ENCODE measurements at places on chromosomes 12 and 14. TPM values are rescaled to one million over a fixed set of nuclear protein-coding genes. Genes with fewer than 3 reads are reported as not detected.

DNA sequence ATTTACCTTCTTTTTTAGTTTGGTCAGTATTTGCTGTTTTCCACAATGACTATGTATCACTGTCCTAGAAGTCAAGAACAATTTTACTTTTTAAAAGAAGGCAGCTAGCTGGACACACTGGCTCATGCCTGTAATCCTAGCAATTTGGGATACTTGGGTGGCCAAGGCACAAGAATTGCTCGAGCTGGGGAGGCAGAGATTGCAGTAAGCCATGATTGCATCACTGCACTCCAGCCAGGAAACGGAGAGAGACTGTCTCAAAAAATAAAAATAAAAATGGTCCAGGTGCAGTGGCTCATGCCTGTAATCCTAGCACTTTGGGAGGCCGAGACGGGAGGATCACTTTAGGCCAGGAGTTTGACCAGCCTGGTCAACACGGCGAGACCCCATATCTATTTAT lies 28.3 kb downstream of the MDM1 start:
- no peak for DNase-seq

DNA sequence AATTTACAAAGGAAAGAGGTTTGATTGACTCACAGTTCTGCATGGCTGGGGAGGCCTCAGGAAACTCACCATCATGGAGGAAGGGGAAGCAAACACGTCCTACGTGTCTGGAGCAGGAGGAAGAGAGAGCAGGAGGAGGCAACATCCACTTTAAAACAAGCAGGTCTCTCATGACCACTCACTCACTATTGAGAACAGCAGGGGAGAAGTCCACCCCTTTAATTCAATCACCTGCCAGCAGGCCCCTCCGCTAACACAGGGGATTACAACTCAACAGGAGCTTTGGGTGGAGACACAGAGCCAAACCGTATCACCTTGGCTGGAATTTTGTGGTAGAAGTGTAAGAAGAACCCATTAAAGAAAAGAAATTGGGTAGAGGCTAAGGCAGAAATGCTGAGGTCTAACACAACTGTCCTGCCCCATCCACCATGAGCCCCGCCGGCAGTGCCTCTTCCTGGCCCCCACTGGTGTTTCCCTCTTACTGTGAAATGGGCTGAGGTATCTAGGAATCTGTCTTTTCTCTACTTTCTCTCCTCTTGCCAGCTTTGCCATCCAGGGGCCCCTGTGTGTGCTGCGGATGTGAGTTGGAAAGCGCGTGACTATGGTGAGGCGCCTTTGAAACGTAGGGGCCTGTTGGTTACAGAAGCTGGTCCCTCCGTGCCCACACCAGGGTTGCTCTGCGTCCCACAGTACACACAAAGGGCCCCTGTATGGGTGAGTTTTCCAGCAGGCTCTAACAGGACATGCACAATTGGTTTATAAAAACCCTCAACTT lies 108.0 kb upstream of the TMEM132D start:
- no peak for DNase-seq

- no peak for DNase-seq
Observed at GRCh38 chr12:9147461-9147860, 31.7 kb upstream of the A2M start.

The ANAPC7 gene
- 40.0 TPM for total RNA-seq

The CRIP2 gene
- 120 TPM for total RNA-seq

DNA sequence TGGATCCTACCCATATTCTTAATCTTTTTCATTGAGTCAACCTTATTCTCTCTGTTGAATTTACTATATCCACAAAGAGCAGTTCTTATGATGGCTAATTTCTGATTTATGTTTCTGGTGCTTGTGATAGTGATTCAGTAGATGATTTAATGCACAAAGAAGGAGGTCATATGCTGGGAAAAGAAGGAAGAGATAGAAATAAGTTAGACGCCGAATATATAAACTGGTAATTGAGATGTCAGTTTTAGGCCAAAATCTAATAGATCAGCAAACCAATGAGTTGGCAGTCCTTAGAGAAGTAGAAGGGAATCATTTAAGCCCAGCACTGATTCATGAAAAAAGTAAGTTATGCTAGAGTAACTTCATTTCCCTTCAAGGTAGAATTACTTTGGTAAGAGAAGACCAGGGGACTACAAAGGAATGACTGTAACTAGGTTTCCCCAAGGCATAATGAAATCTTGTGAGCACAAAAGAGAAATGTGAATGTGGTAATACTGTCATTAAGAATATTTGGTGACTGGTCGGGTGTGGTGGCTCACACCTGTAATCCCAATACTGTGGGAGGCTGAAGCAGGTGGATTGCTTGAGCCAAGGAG lies 132.4 kb downstream of the TGFB3 start:
- no peak for DNase-seq

DNA sequence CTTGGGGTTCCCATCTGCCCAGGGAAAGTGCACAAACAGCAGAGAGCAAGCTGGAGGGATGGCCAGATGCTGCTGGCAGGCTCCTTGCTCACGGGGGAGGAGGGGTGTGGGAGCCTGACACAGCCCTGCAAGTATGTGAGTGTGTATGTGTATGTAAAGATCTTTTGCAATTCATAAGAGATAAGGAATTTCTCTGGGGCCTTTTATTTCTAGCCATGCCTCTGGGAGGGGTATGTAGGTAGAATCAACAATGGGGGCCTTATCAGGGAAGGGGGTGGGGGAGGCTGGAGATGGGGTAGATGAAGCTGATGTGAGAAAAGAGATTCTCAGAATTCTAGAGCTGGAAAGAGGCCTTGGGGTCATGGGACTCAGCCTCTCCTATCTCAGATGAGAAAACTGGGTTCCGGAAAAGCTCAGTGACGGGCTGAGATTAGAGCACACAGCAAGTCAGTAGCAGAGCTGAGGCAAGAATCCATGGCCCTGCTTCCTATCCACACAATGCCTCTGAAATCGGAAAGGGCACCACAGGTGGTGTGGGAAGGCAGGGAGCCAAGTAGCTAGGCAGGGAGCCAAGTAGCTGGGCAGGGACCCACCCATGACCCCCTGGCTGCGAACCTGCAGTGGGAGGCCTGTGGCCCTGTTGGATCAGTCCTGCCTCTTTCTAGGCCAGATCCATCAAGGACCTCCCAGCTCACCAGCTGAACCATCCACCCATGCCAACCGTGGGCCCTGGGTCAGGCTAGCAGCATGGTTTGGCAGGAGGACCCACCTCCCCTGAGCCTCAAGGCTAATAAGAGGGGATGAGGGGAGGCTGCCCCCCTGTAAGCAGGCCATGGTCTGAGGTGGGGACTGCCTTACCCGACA lies 54.7 kb downstream of the PLEKHG3 start:
- peak; percentile 68 for DNase-seq

GRCh38 chr12:90268574-90268973 lies 559.9 kb upstream of the ATP2B1 start:
- DNase-seq, result no peak

- no peak for DNase-seq
Observed at GRCh38 chr12:118830296-118830695, 151.0 kb upstream of the SRRM4 start.

DNA sequence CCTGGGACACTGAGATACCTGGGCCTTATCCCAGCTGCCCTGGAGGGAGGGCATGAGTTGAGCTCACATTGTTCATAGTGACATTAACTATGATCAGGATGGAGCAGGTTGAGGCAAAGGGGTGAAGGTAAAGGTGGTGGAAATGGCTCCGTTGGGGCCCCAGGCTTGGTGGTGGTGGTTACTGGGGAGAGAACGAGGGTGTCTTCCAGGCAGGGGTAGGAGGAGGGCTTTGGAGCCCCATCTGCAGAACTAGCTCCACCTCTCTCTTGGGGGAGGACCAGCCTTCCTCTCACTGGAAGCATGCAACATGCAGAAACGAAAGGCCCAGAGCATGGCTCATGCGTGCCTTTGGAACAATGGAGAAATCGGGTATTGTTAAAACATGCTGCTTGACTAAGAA lies 217.0 kb downstream of the SLC41A2 start:
- no peak for DNase-seq

DNA sequence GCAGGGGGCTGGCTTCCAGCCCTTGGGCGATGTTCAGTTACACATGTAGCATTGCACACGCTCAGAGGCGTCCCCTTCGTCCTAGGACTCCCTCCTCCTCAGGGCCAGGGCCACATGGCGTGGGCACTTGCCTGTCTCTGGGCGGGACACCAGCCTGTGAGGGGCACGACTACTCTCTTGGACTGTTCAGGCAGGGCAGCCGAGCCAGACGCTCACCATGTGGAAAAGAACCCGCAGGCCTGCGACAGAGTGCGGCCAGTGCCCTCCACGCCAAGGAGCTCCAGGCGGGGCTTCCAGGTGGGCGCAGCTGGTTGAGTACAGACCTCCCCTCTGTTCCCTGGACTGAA lies 20.9 kb downstream of the MTA1 start:
- DNase-seq, result no peak

GRCh38 chr12:106855221-106855758 lies 80.8 kb downstream of the RIC8B start:
- DNase-seq, result no peak

The NELL2 gene
- total RNA-seq, result 1.1 TPM

- no peak for DNase-seq
Observed at GRCh38 chr12:111450676-111451075, 45.0 kb downstream of the SH2B3 start.

GRCh38 chr14:57611555-57612075 lies 118.0 kb upstream of the CCDC198 start:
- no peak for DNase-seq

The CTDSP2 gene
- 44.0 TPM for total RNA-seq

The PYGL gene
- 48.3 TPM for total RNA-seq

The TAS2R31 gene
- total RNA-seq, result 1.1 TPM

- no peak for DNase-seq
Observed at GRCh38 chr12:107605293-107605692, 80.3 kb upstream of the PWP1 start.

- no peak for DNase-seq
Observed at GRCh38 chr12:133010657-133011297, 24.6 kb downstream of the ZNF26 start.

DNA sequence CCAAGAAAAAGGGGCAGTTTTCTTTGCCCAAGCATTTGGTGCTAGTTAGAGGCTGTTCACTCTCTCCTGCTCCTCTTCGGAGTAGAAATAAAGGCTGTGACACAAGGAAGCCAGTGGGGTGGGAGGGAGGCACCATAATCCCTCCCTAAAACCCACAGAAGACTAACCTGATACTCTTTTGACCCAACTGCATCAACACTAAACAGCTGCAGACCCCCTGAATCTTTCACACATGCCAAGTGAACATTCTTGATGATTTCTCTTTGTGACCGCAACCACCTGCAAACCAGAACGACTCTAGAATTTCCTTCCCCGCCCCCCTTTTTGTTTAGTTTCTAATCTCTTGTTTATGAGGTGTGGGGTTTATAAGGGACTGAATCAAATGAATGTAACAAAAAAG lies 175.8 kb upstream of the BCL2L14 start:
- DNase-seq, result no peak

GRCh38 chr12:80912901-80913770 lies 24.6 kb downstream of the LIN7A start:
- DNase-seq, result no peak

- no peak for DNase-seq
Observed at GRCh38 chr14:100770605-100771120, 44.0 kb downstream of the DLK1 start.

- no peak for DNase-seq
Observed at GRCh38 chr12:40240779-40241178, 16.0 kb downstream of the LRRK2 start.

GRCh38 chr12:39343665-39344064 lies 99.3 kb downstream of the KIF21A start:
- DNase-seq, result no peak

GRCh38 chr12:92520511-92520910 lies 182.3 kb upstream of the PLEKHG7 start:
- no peak for DNase-seq

DNA sequence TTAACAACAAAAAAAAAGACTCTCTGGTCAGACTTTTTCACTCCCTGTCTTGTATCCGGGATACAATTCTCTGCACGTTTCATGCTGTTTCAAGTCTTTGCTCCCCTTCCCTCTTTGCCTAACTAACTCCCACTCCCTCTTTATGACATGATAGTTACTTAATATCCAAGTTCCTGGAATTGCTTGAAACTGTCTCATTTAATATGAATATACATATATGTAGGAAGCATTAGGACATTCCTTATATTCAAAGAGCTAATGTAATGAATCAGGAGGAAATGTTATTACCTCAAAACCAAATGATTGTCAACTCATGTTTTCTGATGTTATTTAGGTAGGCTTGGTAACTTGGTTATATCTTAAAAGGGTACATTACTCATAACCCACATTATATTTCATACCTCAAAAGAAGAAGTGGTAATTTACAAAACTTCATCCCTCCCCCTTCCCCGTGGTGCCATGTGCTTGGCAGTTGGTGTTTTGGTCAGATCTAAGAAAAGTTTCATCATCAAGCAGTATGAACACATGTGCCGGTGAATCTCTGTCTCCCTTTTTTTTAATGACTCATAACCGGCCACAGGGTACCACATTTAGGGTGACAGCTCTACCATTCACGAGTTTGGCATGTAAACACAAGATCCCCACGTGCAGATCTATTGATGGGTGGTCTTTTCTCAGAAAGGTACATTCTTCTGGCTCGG lies 56.5 kb downstream of the HCAR2 start:
- peak; percentile 83 for DNase-seq

GRCh38 chr14:82911930-82912329 lies 1378.3 kb upstream of the SEL1L start:
- no peak for DNase-seq

GRCh38 chr14:58068306-58068705 lies 83.7 kb downstream of the ARMH4 start:
- no peak for DNase-seq

GRCh38 chr12:51419425-51420193 lies 5.0 kb upstream of the SLC4A8 start:
- DNase-seq, result peak; percentile 6
